Thoracic aorta (tissue), 2 donors: ENCODE measurements at places on chromosomes 2 and 18. TPM values are rescaled to one million over a fixed set of nuclear protein-coding genes. Genes with fewer than 3 reads are reported as not detected.

GRCh38 chr2:165074884-165075283 is 119.6 kb upstream of the SLC38A11 start:
- no peak for DNase-seq

GRCh38 chr2:239049421-239050251 is 201.8 kb downstream of the TWIST2 start:
- DNase-seq: no peak

DNA sequence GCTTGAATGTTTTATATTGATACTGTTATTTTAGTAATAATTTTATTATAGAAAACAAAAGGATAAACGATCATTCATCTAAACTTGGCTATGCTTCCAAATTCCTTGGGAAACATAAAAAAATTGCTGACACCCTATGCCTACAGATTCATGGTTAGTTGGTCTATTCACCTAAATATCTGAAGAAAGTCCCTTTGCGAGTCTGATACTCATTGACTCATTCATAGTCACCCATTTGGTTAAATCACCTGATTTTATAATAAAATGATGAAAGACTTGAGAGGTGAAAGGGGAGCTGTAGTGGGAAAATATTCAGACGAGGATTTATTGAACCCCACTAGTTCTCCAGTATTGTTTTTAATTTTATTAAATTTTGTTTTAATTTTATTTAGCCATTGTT is 112.0 kb downstream of the PTPN4 start:
- no peak for DNase-seq

DNA sequence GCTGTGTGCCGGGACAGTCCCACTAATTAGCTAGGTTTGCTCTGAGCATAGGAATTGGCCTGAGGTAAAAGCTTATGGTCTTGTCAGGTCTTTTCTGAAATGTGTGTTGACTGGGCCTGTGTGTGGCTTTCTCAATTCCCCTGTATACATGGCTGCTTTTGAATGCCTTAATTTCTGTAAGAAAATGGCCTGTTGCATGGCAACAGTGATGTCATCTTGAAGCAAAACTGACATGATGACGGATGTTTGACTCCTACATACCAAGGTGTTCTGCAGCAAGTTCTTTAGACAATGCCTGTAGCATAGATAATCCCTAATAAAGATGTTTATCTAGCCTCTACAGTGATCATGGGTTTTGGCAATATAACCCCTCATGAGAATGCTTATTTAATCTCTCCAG is 198.5 kb downstream of the OTX1 start:
- DNase-seq: no peak

The BOLL gene
- total RNA-seq: not detected

The AGXT gene
- not detected for total RNA-seq

The TRIM43 gene
- not detected for total RNA-seq

GRCh38 chr2:204475399-204475798 is 69.9 kb upstream of the PARD3B start:
- DNase-seq: no peak

The TTC32 gene
- total RNA-seq: 9.2 TPM

The DCTN1 gene
- total RNA-seq: 123 TPM

GRCh38 chr2:10932345-10933151 is 20.8 kb downstream of the KCNF1 start:
- DNase-seq: no peak

The PMAIP1 gene
- not detected for total RNA-seq
